ENCODE measurements at places on chromosomes 7 and 10. TPM values are rescaled to one million over a fixed set of nuclear protein-coding genes. Genes with fewer than 3 reads are reported as not detected.

DNA sequence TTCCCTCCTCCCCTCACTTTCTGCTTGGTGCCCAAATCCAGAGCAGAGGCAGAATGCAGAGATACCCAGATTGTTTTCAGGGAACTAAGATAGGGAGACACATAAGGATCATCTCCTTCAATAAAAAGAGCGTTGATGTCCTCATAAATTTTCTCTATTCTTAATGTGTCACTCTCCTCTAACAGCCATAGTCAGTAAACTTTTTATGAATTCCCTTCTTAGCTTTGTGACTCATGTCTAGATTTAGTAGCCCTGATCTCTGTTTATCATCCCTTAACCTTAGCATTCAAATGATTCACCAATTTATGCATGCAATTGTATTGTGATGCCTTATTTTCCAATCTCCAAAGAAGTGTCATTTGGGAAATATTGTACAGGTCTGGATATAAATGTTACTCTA lies 995.5 kb upstream of the C7orf33 start:
- no peak for DNase-seq

- no peak for DNase-seq
These were observed 353 bp downstream of the EPHB6 start for GRCh38 chr7:142855114-142855743.

DNA sequence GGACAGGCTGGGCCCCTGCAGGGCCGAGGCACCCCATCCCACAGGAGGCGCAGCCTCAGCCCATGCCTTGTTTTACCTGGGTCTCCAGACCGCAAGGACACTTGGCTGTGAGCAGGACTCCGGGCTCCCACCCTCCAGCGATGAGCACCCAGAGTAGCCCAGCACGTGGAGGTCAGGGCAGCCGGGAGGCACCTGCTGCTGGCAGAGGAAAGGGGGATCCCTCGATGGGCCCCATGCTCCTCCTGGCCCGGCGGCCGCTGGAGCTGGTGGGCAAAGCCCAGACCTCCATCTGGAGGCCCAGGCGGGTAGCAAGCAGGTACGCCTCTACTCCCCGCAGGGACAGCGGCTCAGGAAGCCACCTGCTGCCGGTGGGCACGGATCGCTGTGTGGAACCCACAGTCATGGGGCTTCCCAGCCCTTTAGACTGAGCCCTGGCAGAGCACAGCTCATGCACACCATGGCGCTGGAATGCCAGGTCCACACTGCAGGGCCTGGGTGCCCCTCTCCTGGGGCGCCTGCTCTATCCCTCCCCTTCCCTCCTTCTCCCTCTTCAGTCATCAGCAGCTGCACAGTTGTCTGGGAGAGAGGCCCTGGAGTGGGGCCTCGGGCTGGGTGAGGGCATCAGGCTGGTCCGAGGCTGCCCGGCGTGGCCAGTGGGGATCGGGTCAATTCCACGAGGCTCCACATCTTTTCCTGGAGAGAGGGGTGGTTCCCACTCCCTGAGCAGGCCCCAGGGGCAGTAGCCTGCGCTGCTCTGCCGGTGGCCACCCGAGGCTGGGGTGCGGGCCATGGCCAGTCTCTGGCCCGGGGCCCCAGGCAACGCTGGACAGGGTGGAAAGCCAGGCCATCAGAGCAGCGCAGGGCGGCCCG lies 65.7 kb downstream of the PWWP2B start:
- no peak for DNase-seq

RELN gene
- not detected for total RNA-seq

PTN gene
- not detected for total RNA-seq

DNA sequence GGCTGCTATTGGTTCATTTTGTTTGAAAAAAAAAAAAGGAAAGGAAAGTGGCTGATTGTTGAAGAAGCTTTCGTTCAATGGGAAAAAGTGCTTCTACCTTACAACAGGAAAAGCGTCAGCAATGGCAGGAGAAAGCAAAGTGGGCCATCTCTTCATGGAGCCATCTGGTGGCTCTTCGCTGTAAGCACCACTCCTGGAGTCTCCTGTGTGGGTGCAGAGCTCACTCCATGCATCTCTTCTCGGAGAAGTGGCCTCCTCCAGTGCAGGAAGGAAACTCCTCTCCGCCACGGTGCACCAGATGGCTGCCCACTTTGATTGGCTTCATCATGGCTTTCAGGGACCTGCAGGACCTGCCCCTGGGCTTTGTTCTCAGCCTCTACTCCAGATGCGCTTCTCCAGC lies 250.9 kb downstream of the PTEN start:
- DNase-seq, result no peak

NKX2-3 gene
- total RNA-seq, result not detected

Data from activated T-helper 1 cell treated with anti-CD3 and anti-CD28 coated beads, Interleukin-12 subunit alpha, Interleukin-12 subunit beta, Interleukin-2, Interleukin-4 antibody, amounts not matched to agents 30 ng/mL and 10 ng/mL and 1 ng/mL, durations not matched to agents 14 hours and 24 hours and 36 hours (primary cell).